GF-D8 (cell line): ENCODE measurements at places on chromosomes 12 and 14.

- no peak for DNase-seq
Measured at GRCh38 chr14:105709281-105710118, 183.1 kb downstream of the TMEM121 start.

- DNase-seq = no peak
Measured at GRCh38 chr14:36021030-36021422, 155.5 kb downstream of the PTCSC3 start.

GRCh38 chr14:68266998-68267397 lies 447.4 kb downstream of the RAD51B start:
- no peak for DNase-seq

GRCh38 chr12:51841727-51842126 lies 6.8 kb downstream of the FIGNL2 start:
- no peak for DNase-seq

- DNase-seq = no peak
Measured at GRCh38 chr12:55314043-55314442, at the start of gene OR6C1. Gene OR6C1, plus strand, starts transcription at chr12:55314343. Its CDS starts 6,257 bp downstream, at chr12:55320600.

DNA sequence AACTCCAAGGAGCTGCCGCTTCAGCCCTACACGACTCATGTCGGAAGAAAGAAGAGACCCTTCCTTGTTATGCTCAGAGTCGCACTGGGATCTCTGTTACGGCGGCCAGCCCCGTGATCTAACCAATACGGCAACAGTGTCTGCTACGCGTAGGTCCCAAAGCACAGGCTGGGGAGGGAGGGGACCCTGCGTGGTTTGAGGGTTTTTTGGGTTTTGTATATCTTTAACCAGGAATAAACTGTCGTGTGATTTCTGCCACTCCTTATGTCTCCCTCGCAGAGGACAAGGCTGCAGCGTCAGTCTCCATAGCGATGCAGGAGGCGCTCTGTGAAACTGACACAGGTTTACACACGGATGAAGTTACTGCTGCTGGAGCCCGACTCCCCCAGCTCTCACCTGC lies 60.0 kb upstream of the DIO3 start:
- DNase-seq = no peak

- DNase-seq = no peak
Measured at GRCh38 chr14:104694475-104694950, 5.1 kb downstream of the INF2 start.

- no peak for DNase-seq
Measured at GRCh38 chr12:52632656-52633055, 14.3 kb upstream of the KRT73 start.

GRCh38 chr12:89213139-89213538 lies 139.2 kb downstream of the DUSP6 start:
- DNase-seq = no peak

DNA sequence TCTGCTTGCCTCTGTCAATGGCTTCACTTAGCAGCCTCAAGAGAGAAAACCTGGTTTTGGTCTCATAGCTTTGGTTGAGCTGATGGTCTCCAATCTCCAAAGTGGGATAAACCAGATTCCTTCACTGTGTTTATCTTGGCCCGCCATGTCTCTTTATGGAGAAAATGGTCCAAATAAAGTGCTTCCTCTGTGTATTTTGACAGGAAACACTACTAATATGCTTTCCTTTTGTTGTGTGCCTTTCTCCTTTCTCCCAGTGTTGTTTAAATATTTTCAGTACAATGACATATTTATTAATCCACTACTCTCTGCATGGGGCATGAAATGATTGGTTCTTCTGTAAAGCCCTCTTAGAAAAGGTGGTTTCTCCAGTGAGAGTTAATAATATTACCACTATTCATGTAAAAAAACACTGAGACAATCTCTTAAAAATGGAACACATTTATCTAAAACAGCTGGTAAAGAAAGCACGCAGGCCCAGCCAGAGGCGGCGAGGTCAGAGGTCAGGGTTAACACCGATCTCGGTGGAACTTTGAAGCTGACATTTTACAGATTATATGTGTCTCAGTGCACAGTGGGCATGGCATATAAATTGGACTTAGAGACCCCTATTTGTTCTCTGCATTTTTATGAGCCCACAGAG lies 24.2 kb downstream of the TMEM30B start:
- DNase-seq = no peak

- no peak for DNase-seq
Measured at GRCh38 chr12:65229441-65229840, 49.0 kb upstream of the MSRB3 start.

- no peak for DNase-seq
Measured at GRCh38 chr12:53098354-53098981, 1.0 kb downstream of the IGFBP6 start.

DNA sequence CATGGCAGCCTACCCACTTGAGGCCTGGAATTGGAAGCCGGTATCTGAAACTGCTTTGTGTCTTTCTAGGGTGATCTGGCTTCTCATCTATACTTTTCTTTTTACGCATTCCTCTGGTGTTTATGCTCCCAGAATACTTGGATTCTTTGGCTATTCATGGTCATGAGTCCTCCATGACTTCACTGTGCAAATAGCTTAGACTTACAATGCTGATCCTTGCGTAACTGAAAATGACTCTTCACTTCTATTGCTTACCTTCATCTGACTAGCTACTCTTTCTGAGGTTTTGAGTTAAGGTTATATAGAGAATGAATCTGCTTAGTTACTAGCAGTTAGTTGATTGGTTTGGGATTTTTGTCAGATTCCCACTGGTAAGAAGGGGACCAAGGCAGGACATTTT lies 121.7 kb upstream of the NOVA1 start:
- DNase-seq = no peak

DNA sequence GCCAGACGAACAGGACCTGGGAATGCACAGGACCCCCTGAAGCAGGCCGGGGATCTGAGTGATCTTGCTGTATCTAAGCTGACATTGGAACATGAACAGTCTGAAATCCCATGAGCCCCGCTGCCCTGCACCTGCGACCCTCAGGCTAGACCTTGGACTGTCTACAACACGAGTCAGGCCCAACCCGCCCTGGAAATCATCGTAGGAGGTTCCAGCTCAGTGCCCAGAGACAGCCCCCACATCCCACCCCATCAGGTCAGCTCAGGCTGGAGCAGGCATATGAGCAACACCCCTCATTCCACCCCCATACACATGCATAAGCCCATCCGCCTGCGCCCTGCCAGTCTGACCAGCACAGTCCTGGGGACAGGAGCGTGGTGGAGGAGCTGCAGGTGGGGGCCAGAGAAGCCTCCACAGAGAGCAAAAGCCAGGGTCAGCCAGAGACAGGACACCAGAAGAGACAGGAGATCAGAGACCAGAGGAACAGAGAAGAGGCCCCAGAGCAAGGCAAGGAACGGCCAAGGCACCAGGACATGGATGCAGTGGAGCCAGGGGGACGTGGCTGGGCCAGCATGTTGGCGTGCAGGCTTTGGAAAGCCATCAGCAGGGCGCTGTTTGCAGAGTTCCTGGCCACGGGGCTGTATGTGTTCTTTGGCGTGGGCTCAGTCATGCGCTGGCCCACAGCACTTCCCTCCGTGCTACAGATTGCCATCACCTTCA lies at the start of gene AQP6:
Gene AQP6, plus strand, starts transcription at position 307 of the 720 bp plus-strand sequence. Its CDS starts 227 bp downstream, at position 534.
- DNase-seq = no peak

- DNase-seq = no peak
Measured at GRCh38 chr12:27866373-27867101, 86.5 kb upstream of the MANSC4 start.

- no peak for DNase-seq
Measured at GRCh38 chr12:12384571-12385340, 27.9 kb downstream of the BORCS5 start.

DNA sequence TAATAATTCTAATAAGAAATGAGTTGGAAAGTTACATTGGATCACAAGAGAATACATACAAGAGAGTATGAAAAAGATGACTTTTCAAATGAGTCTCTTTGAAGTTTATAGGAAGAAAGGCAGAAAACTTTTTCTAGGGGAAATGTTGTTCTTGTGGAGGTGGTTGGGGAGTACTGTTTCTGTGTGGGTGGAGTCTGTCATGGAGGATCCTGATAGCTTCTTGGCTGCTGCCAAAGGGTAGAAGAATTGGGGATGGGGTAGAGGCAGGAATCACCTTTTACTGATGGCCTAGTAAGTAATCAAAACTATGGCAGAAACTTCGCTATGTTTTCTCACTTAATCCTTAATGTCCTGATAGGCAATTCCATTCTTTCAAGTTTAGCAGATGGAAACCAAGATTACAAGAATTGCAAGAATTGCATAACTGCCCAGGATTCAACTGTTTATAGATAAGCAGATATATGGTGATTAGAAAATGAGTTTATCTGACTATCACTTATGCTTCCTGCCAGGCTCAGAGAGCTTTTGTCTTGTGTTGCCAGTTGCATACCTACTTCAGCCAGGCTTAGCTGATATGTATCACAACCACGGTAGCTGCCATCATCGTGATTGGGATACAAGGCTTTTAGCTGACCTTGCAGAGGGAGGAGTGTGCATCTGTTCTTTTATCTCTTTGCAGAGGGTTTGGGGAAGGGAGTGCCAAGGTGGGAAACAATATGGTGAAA lies 463.9 kb downstream of the TMTC2 start:
- no peak for DNase-seq
